ENCODE measurements at places on chromosomes 11 and 22. TPM values are rescaled to one million over a fixed set of nuclear protein-coding genes. Genes with fewer than 3 reads are reported as not detected.

Gene TMEM191B
- polyA plus RNA-seq, result 19.2 TPM

Gene IFITM1
- polyA plus RNA-seq, result 154 TPM

Gene CSRP3
- polyA plus RNA-seq, result 869 TPM

Gene ZDHHC24
- 16.9 TPM for polyA plus RNA-seq

Gene OR2AG1
- 0.09 TPM for polyA plus RNA-seq

Gene INPPL1
- polyA plus RNA-seq, result 156 TPM

Gene ST3GAL4
- 28.6 TPM for polyA plus RNA-seq

Gene OR51I1
- polyA plus RNA-seq, result not detected

Gene OR51T1
- polyA plus RNA-seq, result not detected

Gene GRK3
- polyA plus RNA-seq, result 7.3 TPM

Gene OR5B21
- polyA plus RNA-seq, result not detected

Gene TRIM22
- polyA plus RNA-seq, result 0.32 TPM

Gene OR51E2
- polyA plus RNA-seq, result not detected

Gene TIGD3
- polyA plus RNA-seq, result 0.88 TPM

Gene MS4A8
- polyA plus RNA-seq, result not detected

Gene CST6
- polyA plus RNA-seq, result not detected

Gene ZC3H12C
- polyA plus RNA-seq, result 1.0 TPM

Gene NRXN2
- 1.3 TPM for polyA plus RNA-seq

Gene OR52I2
- 0.06 TPM for polyA plus RNA-seq

Gene TREH
- not detected for polyA plus RNA-seq

Gene MACROD1
- 134 TPM for polyA plus RNA-seq

Gene CADM1
- 149 TPM for polyA plus RNA-seq

Gene LRRC56
- polyA plus RNA-seq, result 3.4 TPM

Gene PKDREJ
- polyA plus RNA-seq, result not detected

Gene OR5B2
- polyA plus RNA-seq, result 0.59 TPM

Gene MFRP
- polyA plus RNA-seq, result not detected

Gene NECTIN1
- polyA plus RNA-seq, result 3.7 TPM

Gene SYT13
- 0.09 TPM for polyA plus RNA-seq

Gene C11orf16
- not detected for polyA plus RNA-seq

Gene KCNJ1
- not detected for polyA plus RNA-seq

Gene APOL5
- polyA plus RNA-seq, result not detected

Gene COX8A
- 1,014 TPM for polyA plus RNA-seq

Gene HMOX1
- polyA plus RNA-seq, result 1.6 TPM

Gene CSF2RB
- not detected for polyA plus RNA-seq

Gene FUT4
- 2.3 TPM for polyA plus RNA-seq

Gene ADAMTS8
- 4.0 TPM for polyA plus RNA-seq

Gene PITPNM1
- polyA plus RNA-seq, result 26.3 TPM

Gene UPK3A
- not detected for polyA plus RNA-seq

Gene TEX54
- 3.0 TPM for polyA plus RNA-seq

Gene GGTLC3
- polyA plus RNA-seq, result 2.2 TPM

Gene LDLRAD3
- 9.5 TPM for polyA plus RNA-seq

Gene CFAP300
- polyA plus RNA-seq, result 7.2 TPM

Gene OR52A1
- not detected for polyA plus RNA-seq

Gene PTDSS2
- polyA plus RNA-seq, result 83.1 TPM

Gene PYGM
- polyA plus RNA-seq, result 260 TPM

Gene HTR3B
- not detected for polyA plus RNA-seq

Gene NEFH
- polyA plus RNA-seq, result 2.0 TPM

Gene TRMT112
- polyA plus RNA-seq, result 375 TPM

Gene MB
- 1,030 TPM for polyA plus RNA-seq

Gene DAGLA
- 3.4 TPM for polyA plus RNA-seq

Gene MPPED1
- 0.61 TPM for polyA plus RNA-seq

Gene VSIG10L2
- polyA plus RNA-seq, result not detected

Gene TNNT3
- 0.92 TPM for polyA plus RNA-seq

Gene DDX25
- polyA plus RNA-seq, result 6.1 TPM

Gene MMP27
- polyA plus RNA-seq, result not detected

Gene RTN4R
- 5.2 TPM for polyA plus RNA-seq

Gene APIP
- 39.7 TPM for polyA plus RNA-seq

Data from cardiac muscle cell (in vitro differentiated cells and primary cell).